ENCODE measurements at places on chromosomes 3 and 15. TPM values are rescaled to one million over a fixed set of nuclear protein-coding genes. Genes with fewer than 3 reads are reported as not detected.

ATXN7 gene
- 22.5 TPM for total RNA-seq

CCDC9B gene
- total RNA-seq: 5.8 TPM

PTH1R gene
- total RNA-seq: 16.1 TPM

DNA sequence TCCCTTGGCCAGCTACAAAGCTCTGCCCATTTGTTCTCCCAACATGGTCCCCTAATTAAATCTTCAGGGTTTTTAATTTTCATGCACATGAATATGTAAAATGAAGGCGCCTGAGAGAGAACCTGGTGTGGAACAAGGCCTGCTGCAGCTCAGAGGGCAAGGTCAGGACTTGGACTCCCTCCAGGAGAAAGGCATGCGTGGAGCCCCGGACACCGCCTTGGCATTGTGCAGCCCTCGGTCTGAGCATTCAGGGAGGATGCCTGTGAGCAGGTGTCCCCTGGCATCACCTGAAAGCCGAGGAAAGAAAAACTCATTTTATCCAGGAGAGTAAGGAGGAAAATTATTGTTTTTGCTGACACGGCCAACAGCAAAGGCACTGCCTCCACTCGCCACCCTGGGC, 33.8 kb upstream of the EPHB1 start:
- DNase-seq: no peak

DNA sequence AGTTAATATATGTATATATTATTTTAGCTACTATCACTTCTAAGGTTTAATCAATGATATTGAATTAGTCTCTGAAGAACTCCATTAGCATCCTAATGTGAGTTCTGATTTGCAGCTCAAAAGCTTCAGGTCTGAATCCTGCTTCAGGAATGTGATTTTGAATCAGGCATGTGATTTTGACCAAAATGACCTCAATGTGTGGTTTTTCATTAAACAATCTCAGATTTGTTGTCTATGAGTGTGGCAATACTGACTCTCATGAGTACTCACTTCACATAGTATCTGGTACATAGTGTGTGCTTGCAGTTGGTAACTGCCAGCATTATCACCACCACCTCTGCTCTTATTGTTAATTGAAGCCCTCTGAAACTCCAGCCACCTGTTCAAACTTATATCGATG, 251.0 kb downstream of the KCNH8 start:
- DNase-seq: no peak

Data from omental fat pad (tissue), 4 donors.